Muscle of leg (tissue), 16 donors: ENCODE measurements at places on chromosomes 7 and 10. TPM values are rescaled to one million over a fixed set of nuclear protein-coding genes. Genes with fewer than 3 reads are reported as not detected.

GRCh38 chr10:92810934-92811532 is 37.3 kb upstream of the EXOC6 start:
- DNase-seq, result no peak

DNA sequence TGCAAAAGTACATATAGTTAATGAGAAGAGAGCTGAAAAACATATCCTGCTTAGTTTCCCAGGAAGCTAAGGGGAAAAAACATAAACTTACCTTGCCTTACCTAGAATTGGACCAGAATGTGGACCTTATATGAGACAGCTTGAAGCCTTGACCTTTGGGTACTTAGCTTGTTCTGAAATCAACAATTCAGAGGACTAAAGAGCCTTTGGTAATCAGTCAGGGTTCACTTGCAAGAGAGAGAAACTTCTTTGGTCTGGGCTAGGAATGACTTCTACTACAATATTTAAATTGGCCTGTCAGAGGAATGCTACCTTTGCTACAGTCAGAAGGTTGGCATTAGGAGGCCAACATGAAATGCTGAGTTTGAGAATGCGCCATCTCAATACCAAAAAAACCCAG is 24.9 kb downstream of the SAMD8 start:
- no peak for DNase-seq

The SLC26A3 gene
- total RNA-seq, result not detected

DNA sequence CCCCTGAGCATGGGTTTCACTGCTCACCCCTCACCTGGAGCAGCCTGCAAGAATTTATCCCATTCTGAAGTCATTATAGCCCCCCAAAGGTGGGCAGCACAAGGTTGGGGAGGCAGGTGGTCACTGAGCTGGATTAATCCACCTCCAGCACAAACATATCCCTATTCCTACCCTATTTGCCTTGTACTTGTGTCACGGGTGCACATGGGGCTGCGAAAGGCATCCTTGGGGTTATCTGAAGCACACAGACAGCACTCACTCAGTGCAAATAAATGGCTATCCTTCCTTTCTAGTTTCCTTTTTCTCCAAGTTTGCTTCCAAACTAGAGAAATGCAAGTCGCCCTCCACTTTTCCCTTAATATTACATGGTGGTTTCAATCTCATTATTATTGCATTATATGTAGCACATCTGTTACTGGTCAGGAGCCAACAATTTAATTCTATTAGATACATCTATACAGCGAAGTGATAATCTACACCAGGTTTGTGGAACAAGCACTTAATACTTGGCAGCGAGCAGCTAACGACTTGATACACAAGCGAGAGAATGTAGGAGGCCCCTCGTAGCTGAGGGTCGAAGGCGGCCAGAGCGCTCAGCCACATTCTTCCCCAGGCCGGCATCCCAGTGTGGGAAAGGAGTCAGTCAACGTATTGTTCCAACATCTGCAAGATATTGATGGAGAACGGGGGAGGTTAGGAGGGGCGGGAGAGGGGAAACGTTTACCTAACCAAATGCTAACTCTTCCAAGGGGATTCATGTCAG is 121.3 kb upstream of the HABP2 start:
- peak; percentile 98 for DNase-seq

GRCh38 chr10:107544706-107545520 is 380.4 kb upstream of the SORCS1 start:
- DNase-seq, result no peak
